Daoy (cell line): ENCODE measurements at places on chromosomes 2 and 18.

- no peak for DNase-seq
Measured at GRCh38 chr2:43055985-43056384, 170.4 kb downstream of the ZFP36L2 start.

GRCh38 chr18:35588995-35589394, 7.5 kb downstream of the GALNT1 start:
- no peak for DNase-seq

- DNase-seq = no peak
Measured at GRCh38 chr18:4077721-4078120, 377.4 kb downstream of the DLGAP1 start.

GRCh38 chr18:12032786-12033642, 51.7 kb downstream of the IMPA2 start:
- DNase-seq = no peak

GRCh38 chr2:55049043-55049820, 1.0 kb downstream of the RTN4 start:
- DNase-seq = peak; percentile 78

GRCh38 chr2:62495761-62496160, 10.2 kb downstream of the TMEM17 start:
- DNase-seq = no peak

DNA sequence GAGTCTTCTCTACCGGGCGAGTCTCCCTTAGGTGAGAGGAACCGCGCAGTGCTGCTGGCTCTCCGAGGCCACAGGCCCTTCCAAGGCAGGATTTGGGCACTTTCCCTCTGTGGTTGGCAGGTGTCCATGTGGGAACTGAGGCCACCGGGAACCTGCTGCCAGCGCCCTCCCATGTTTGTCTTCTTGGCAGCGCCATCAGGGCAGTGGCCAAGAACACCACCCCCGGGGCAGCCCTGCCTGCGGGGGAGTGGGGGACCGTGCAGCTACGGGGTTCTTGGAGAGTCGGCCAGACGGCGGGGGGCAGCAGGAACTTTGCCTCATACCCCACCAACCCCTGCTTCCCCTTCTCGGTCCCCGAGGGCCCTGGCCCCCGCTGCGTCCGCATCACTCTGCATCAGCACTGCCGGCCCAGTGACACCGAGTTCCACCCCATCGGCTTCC, 10.0 kb downstream of the CAPN10 start:
- no peak for DNase-seq

- no peak for DNase-seq
Measured at GRCh38 chr2:226669905-226670304, 129.7 kb downstream of the IRS1 start.

- no peak for DNase-seq
Measured at GRCh38 chr2:169110419-169110818, 41.1 kb downstream of the DHRS9 start.

DNA sequence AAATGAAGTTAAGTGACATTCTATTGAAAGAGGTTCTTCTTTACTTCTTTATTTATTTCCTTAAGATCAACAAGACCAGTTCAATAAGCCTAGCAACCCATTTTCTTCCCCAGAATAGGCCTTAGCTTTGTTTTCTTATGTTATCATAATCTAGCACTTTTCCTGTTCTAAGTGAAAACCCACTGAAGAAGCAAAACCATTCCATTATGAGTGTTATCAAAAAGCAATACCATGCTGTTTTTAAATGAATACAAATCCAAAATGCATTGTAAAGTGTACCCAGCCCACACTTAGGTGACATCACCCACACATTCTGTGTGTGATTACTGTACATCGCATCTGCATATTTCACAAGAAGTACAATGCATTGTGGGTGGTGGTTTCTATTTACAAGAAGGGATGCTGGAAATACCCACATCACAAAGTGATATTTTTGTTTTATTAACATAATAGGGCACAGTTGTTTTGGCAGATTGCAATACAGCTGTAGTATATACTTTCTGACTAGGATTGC, 679.5 kb downstream of the KCNJ3 start:
- no peak for DNase-seq

GRCh38 chr2:2804528-2804927, 473.5 kb upstream of the MYT1L start:
- no peak for DNase-seq

GRCh38 chr18:38052879-38053590, 487.4 kb upstream of the CELF4 start:
- DNase-seq = no peak
